ENCODE measurements at places on chromosomes 4 and X. TPM values are rescaled to one million over a fixed set of nuclear protein-coding genes. Genes with fewer than 3 reads are reported as not detected.

DNA sequence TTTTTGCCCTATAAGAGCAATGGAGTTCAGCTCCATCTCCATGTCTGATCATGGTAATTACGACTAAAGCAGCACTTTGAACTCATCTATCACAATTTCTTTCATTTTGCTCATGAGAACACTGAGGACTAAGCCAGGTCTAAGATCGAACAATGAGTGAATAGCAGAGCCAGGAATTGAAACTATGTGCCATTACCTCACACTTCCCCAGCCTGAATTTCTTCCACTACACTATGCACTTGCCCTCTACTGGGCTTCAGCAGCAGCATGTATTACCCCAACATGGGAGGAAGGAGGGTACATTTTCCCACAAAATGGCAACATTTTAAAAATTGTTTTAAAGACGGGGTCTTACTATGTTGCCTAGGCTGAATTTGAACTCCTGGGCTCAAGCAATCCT, 274.7 kb upstream of the FGF13 start:
- no peak for DNase-seq

DNA sequence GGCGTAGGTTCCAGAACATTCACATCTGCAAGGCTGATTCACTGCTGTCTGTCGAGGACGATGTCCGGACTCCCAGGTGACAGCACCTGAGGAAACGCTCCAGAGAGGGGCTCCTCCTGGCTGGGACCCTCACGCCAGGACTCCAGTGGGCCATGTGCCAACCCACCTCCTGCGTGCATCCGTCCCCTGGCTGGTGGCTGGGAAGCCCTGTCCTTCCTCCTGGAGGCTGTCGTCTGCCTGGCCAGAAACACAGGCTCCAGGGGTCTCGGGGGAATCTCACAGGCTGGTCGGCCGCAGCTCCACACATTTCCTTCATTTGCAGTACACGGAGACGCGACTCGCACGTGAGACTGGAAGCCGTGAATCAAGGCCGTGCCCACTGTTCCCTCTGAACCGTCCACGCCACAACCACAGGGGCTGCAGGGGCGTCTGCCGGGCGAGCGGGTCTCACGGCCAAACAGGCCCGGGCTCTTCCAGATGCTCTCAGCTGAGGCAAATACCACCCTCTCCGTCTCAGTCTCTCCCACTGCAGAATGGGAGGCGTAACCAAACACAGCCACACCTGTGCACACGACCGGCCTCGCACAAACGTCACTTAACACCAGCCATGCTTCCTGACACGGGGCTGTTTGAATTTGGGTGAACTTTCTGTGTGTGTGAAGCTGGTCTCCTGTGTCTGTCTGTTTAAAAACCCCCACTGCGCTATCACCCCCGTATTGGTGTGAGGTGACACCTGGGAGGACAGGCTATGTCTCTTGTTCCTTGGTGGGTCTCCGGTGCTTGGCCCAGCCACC, 38.7 kb upstream of the MXD4 start:
- no peak for DNase-seq

GRCh38 chr4:6321361-6321760, 51.7 kb downstream of the WFS1 start:
- no peak for DNase-seq

DNA sequence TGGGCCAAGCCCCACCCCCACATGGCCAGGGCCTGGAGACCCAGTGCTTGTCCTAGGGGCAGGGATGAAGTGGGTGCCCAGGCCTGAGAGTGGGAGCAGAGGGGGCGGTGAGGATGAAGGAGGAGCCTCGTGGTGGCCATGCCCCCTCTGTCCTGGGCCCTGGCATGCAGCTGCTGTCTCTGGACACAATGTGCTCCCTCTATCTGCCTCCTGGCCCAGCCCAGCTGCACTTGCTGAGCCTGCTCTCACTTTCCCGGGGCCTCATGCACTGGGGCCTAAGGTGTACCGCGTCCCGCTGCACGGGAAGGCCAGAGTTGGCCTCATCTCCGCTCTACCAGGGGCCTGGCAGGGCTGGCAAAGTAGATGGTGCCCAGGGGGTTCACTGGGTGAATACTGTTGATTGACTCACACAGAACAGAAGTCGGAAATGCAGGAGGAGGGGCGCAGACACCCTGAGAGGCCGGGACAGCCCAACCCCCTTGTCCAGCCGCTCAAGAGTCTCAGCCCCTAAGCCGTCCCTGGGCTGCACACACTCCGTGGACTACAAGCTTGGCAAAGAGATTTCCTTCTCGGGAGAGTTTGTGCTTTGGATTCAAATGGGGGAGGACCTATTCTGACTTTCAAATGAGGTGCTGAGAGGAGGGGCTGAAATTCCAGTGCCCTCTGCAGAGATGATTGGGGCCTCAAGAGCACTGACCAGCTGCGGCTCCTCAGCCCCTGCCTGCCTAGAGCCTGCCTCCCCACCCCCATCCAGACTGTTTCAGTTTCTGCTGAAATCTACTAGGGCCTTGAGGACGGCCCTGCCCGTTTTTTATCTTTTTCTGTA, 112.4 kb downstream of the PSAPL1 start:
- no peak for DNase-seq

GRCh38 chr4:53221832-53222480, 143.9 kb downstream of the SCFD2 start:
- DNase-seq = no peak

- DNase-seq = no peak
Measured at GRCh38 chr4:8274765-8275547, 5.4 kb downstream of the HTRA3 start.

DNA sequence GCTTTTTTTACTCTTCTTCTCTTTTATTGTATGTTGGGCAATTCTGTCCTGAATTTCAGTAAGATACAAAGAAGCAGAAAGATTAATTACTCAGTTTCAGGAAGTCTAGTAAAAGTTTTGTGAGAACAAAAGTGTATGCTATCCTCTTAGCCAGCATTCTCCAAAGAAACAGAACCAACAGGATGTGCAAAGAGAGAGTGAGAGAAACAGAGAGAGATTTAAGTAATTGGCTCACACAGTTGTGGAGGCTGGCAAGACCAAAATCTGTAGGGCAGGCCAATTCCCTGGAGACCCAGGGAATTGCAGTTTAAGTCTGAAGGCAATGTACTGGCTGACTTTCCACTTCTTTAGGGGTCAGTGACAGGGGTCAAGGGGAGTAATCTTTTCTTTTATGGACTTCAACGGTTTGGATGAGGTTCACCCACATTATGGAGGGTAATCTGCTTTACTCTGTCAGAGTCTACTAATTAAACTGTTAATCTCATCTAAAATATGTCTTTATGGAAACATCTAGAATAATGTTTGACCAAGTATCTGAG, 59.2 kb upstream of the SLC39A8 start:
- DNase-seq = no peak

DNA sequence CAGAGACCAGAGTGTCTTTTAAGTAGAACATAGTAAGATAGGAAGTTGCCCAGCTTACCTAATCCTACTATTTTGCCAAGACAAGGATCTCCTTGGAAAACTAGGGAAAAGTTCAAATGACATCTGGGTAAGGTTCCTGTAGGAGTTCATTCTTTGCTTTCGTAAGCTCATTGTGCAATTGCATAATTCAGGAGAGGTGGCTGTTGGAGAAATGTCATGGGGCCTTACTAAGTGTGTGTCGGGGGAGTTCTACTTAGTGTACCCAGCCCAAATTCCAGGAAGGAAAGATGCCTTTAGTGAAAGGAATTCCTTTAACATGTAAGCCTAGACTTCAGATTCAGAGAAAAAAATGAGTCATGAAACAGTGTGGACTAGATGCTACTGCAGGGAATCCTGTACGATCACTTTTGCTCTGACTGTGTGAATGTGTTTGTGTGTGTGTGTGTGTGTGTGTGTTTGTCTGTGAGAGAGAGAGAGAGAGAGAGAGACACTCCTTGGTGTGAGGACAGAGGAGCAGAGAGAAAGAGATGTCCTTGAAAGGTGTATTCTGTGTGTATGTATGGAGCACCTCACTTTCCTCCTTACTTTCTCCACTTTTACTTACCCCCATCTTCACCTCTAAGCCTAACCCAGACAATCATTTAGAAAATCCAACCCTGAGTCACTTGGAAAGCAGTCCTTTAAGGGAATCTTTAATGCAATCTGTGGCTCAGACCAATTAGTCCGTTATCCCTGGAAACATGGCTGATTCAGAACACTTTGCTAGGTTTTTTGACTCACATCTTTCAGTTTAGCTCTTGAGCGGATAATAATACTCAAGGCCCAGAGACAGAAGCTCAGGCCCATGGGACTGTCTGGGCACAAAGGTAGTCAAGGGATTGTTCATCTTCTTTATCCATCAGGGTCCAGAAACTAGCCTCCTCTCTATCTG, 114.5 kb upstream of the ACSL4 start:
- DNase-seq = no peak

DNA sequence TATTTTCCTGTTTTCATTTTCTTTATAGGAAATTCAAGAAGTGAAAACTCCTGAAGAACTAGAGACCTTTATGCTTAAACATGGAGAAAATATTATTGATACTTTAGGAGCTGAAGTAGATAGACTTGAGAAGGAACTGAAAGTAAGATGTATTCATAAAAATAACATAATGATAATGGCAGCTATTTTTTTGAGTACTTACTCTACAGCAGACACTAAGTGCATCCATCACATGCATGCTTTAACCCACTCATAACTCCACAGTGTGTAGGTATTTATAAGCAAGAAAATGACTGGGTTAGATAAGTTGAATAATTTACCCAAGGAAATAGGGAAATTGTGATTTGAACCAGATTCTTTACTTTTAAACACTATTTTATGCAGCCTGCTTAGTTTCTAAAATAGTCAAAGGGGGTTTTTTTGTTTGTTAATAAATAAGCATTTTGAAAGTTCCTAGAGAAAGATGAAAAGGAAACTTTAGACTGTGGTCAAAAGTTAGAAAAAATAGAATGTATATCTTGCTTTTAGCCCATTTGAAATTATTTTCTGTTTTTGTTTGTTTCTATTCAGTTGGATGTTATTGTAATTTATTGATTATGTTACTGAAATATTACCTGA, 74.2 kb downstream of the BEND4 start:
- DNase-seq = peak; percentile 20

- no peak for DNase-seq
Measured at GRCh38 chrX:110691446-110691845, 104.2 kb downstream of the CHRDL1 start.

- no peak for DNase-seq
Measured at GRCh38 chr4:130309221-130309620, 1213.3 kb downstream of the C4orf33 start.

GRCh38 chr4:40648131-40648530, 18.5 kb upstream of the RBM47 start:
- no peak for DNase-seq

GRCh38 chr4:98448908-98449307, 187.7 kb downstream of the RAP1GDS1 start:
- no peak for DNase-seq

GRCh38 chr4:173522951-173523395, 7.1 kb downstream of the HAND2 start:
- no peak for DNase-seq

DNA sequence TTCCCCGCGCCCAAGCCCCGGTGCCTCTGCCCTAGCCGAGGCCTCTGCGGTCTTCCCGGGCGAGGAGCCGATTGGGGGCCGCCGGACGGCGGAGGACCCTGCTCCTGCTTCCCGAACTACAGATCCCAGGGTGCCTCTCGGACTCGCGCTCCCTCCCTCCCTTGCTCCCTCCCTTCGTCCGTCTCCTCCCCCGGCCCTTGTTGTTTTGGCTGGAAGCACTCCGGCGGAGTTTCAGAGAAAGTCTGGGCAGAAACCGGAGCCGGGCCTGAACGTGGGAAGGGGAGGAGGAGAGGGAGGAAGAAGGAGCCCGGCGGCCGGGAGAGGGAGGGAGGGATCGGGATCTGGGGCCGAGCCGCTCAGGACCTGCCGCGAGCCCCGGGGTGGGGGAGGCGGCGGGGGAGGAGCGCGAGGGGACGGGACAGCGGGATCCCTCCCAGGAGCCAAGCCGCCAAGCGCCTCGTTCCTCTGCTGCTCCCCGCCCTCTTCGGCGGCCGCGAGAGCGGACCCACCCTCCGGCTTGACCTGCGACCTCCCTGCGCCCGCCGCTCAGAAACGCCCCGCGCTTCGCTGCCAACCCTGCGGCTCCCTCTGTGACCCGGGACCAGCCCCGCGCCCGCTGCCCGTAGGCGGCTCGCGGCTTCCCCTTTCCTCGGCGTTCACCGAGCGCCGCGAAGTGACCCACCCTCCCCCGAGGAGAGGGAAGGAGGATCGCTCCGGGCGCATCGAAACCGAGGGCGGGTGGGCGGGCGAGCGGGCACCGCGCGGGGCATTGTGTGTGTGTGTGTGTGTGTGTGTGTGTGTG, 496 bp upstream of the GAB1 start:
- no peak for DNase-seq

The MMAA gene
- polyA plus RNA-seq = 16.6 TPM

The MSN gene
- 267 TPM for polyA plus RNA-seq

The GPR143 gene
- polyA plus RNA-seq = not detected

The NWD2 gene
- polyA plus RNA-seq = not detected

The PAGE2 gene
- not detected for polyA plus RNA-seq

The HEPH gene
- polyA plus RNA-seq = 0.47 TPM

The VEGFC gene
- not detected for polyA plus RNA-seq

The EDNRA gene
- polyA plus RNA-seq = 0.33 TPM

The TMEM154 gene
- 29.2 TPM for polyA plus RNA-seq

The FAM184B gene
- not detected for polyA plus RNA-seq

The CT45A3 gene
- polyA plus RNA-seq = not detected

The CXorf49 gene
- polyA plus RNA-seq = not detected
